ENCODE measurements at places on chromosomes 2 and 18.
A peak's percentile ranks its signal among the peaks of the same experiment; 100 is the strongest.

GRCh38 chr18:3345452-3345851, 83.5 kb downstream of the MYL12B start:
- no peak for DNase-seq

- DNase-seq, result no peak
Measured at GRCh38 chr2:130853391-130853790, 16.7 kb downstream of the ARHGEF4 start.

GRCh38 chr2:96111257-96111640, 5.1 kb downstream of the ADRA2B start:
- DNase-seq, result no peak

- no peak for DNase-seq
Measured at GRCh38 chr2:7508296-7508943, 591.2 kb downstream of the RNF144A start.

GRCh38 chr2:208546107-208546506, 139.5 kb downstream of the PTH2R start:
- no peak for DNase-seq

- DNase-seq, result peak; percentile 100
Measured at GRCh38 chr2:14401873-14402272, 230.6 kb upstream of the LRATD1 start.

- no peak for DNase-seq
Measured at GRCh38 chr2:65615602-65616001, 183.2 kb upstream of the SPRED2 start.

GRCh38 chr2:23541503-23542229, 156.7 kb downstream of the KLHL29 start:
- peak; percentile 30 for DNase-seq

DNA sequence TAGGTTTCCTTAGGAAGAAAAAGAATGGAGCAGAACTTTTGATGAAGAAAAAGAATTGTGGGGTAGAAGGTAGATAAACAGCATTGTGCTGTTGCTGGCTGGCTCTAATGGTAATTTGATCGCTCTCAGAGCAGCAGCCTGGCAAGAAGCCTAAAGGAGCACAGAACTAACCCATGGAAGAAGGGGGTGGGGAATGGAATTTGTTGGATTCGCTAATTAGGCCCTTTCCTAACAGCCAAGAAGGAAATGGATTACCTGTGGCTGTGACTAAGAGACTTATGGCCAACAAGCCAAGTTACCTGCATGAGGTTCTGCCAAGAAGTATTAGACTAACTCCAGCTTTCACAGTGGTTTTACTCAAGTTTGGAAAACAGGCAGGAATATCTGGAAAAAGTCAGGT, 210.6 kb downstream of the IKZF2 start:
- peak; percentile 91 for DNase-seq

DNA sequence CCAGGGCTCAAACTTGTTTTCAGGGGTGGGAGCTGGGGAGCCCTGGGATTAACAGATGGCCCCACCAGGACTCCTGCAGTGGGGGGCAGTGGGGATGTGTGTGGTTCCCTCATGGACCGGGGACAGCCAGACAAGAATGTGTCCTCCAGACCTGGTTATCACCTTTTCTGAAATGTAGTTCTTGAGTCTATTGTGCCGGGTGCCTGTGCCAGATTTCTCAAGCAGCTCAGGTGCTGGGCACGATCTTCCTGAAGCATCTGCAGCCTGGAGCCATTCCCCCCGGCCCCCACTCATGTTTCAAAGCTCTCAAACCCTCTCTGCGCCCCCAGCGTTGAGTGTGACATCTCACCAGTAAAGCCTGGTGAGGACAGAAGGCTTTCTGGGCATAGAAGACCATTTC, 48.4 kb upstream of the HAAO start:
- no peak for DNase-seq

GRCh38 chr2:171160956-171161740, 455 bp upstream of the TLK1 start:
- peak; percentile 52 for DNase-seq

DNA sequence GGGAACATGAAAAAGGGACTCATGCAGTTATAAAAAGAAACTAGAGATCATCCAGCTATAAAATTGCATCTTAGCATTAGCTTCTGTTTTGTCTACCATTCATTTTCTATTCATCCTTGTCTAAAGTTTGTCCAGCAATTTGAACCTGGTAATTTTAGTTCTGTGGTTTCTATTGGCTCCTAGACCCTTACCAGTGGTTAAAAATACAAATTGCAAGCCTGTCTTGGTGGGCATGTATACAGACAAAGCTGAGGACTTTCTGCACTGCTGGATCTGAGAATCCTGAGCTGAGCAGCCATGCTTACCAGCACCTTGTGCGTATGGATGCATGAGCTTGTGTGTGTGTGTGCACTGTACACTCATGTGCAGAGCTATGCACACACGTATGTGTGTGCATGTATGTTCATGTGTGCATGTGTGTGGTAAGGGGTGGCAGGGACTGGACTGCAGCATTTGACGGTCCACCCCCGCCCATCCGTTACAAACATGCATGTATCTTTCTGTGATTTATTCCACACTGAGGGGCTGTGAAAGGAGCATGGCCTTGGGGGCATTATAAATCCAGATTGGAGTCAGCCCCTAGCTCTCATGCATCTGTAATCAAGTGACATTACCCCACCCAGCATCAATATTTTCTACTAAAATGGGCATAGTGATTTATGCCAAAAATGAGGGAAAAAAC, 144.7 kb downstream of the FAM210A start:
- no peak for DNase-seq

GRCh38 chr2:8454797-8455196, 227.1 kb upstream of the ID2 start:
- no peak for DNase-seq

GRCh38 chr2:116706396-116706795, 1108.1 kb upstream of the DDX18 start:
- no peak for DNase-seq

GRCh38 chr2:59622599-59623308, 930.7 kb downstream of the BCL11A start:
- DNase-seq, result no peak

DNA sequence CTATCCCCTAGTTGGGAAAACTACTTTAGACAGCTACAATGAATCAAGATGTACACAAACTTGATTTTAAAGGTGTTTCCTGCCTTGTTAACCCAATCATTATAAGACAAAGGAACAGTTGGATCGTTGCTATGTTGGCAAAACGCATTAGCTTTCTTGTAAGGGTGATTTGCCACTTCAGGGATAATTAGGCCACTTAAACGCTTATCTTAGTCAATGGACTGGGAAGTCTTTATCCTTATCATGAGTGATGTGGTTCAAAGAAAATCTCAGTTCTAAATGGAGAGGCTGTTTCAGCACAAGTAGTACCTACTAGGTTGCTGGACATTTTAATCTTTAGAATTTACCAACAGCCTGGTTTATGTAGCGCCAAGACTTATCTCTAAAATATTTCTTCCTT, 406.1 kb upstream of the MEX3C start:
- no peak for DNase-seq

Data from SHP77 (cell line).